Occipital lobe (tissue), 3 donors: ENCODE measurements at places on chromosomes 3 and 15. TPM values are rescaled to one million over a fixed set of nuclear protein-coding genes. Genes with fewer than 3 reads are reported as not detected.

The TLR9 gene
- total RNA-seq: under 0.01 TPM

The INKA1 gene
- total RNA-seq: 12.3 TPM

DNA sequence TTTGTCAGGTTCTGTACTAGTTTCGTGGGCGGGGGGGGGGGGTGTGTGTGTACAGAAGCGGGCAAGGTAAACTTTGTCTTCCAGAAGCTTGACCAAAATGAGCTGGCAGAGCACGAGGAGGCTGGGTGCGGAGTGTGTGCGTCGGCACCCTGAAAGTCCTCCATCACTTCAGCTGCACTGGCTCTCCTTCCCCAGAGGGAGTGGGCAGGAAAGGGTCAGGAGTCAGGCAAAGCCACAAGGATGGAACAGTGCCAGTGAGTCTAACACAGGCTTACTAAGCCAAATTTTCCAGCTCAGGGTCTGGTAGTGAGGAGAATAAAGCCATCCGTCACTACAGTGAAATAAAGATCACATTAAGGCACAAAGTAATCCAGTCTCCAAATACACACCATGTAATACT, 11.9 kb upstream of the SH3GL3 start:
- DNase-seq: no peak

The PIK3CA gene
- 90.2 TPM for total RNA-seq

The LPCAT4 gene
- total RNA-seq: 16.4 TPM

DNA sequence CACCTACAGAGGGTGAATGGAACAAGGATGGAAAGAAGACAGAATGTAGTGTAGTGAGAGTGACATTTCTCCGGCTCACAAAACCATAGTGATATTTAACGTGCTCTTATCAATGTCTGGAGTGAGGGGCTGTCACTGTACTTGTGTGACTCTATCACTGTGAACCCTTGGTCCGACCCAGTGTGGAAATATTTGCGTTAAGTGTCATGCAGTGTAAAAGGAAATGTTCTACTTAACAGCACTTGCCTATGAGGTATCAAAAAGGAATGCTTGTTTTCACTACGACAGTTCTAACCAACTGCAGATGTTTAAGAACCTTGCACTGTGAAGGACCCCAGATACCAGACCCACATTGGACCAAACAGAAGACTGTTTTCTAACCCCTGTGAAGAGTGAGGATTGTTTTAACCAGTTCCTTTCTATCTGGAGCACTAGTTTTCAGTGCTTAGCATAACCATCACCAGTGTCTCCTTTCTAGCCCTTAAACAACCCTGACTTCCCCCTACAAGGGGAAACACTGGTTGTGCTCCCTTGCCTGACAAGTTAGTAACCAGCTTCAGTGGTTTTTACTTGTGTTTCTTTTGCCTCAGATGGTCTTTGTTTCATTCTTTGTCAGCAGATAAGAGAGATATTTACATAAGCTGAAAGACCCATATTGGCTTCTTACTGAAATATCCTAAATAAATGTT, 144.7 kb upstream of the ABHD17C start:
- DNase-seq: no peak

DNA sequence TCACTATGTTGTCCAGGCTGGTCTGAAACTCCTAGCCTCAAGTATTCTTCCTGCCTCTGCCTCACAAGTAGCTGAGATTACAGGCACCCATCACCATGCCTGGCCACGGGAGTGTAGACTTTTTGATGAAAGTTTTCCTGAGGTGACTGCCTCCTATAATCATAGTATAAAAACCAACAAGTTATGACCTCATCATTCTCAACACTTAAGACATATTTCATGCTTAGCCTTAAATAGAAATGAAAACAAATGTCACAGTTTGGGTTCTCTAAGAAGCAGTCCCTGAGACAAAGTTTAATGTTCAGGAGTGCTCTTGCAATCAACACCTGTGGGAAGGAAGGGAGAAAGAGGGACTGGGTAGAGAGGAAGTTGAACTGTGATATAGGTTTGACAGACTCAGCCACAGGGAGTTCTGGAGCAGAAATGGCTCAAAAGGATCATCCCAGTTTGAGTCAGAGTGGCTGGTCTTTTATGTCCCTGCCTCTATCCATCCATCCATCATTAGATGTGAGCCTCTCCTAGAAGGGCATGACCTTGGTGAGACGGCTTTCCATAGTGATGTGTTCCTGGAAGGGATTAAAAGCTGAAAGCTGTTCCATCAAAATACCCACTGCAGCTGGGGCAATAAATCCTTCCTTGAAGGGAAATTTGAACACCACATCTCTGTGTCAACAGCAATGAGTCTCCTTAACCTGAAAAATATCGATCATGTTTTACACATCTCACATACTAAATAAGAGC, 16.2 kb upstream of the ABHD5 start:
- DNase-seq: no peak

The PRRT3 gene
- total RNA-seq: 4.1 TPM

DNA sequence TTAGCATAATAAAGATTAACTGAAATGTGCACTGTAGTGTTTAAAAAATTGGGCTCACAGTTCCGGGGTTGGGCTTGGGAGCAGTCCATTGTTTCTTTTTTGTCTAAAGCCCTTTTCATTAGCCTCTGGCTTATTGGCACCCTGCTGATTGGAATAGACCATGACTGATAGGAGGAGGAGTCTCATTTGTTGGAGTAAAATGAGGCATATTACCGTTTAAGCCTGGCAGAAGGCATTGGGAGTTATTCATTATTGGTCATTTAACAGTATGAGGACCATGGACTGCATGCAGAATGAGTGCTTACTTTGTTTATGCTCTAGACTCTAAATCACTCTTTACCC, 139.0 kb upstream of the CGNL1 start:
- DNase-seq: no peak

The SLC9A9 gene
- total RNA-seq: 7.3 TPM

The PATL2 gene
- 0.78 TPM for total RNA-seq

DNA sequence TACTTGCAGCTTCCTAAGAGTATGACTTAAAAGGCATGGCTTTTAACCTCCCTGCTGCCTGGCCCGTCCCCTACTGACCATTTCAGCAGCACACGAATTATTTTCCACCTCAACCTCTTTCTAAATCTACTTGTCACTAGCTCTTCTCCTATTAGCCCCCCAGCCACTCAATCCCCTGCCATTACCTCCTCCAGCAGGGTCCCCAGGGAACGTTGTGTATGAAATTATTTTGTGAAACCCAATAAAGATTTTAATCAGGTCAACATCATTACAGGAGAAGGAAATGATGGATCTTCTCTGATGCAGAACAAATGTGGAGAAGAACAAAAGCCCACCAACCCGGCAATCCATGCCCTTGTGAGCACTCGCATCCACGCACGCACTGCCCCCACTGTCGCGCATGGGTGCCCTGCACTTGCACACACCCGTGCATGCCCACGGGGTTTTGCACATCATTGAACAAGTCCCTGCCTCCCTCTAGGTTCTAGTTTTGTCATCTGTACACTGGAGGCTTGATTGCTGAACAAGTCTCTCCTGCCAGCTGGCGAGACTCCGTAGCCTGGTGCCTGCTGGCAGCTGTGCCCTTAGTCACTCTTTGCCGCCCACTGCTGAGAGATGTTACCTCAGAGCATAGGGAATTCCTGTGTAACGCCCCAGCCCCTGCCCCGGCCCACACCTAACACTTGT, 51.6 kb downstream of the LINGO1 start:
- peak; percentile 49 for DNase-seq

DNA sequence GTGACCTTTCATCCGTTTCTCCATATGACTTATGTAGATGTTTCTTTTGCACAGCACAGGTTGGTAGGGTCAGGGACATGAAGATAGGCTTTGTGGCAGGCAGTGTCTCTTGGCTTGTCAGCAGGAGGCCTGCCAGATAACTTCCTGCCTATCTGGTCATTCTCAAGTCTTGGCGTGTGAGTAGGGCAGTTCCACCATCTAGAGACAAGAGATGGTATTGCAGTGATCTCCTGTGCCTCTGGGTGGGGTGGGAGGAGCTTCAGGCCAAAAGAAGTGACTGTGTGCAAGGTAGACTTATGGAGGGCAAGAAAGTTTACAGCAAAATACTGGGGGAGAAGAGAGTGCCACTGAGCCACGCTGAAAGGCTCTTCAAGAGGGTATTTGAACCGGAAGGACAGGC, 11.0 kb downstream of the TEX264 start:
- DNase-seq: peak; percentile 33

The ADGRG7 gene
- not detected for total RNA-seq

DNA sequence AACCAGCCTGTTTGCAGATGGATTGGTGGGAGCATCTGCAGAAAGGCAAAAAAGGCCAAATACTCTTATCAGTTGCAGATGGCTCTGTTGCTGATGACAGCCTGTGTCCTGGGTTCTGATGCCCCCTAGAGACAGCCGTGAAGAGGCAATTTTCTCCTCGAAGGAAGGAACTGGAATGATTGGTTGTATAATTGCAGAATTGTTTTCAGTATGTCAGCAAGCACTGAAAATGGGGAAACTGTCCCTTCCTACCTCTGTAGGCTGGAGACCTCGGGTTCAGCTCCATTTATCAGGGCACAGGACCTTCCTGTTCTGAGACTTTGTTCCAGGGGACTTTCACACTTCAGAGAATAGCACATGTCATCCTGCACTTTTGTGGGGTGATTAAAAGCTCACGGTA, 103.0 kb downstream of the PGPEP1L start:
- peak; percentile 18 for DNase-seq

The SCAANT1 gene
- not detected for total RNA-seq

GRCh38 chr15:80991421-80991820, 1.8 kb upstream of the MESD start:
- DNase-seq: peak; percentile 50

DNA sequence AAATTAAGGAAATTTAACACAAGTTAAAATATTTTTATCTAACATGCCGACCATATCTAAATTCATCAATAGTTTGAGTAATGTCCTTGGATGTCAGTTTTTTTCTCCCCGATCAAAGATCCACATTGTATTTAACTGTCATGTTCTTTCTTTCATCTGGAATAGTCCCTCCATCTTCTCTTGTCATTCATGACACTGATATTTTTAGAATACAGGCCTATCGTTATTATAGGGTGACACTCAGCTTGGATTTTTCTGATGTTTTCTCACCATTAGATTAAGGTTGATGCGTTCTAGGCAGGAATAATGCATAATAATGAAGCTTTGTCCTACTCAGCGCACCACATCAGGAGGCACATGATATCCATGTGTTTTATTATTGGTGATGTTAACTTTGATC, 13.2 kb upstream of the PYGO1 start:
- no peak for DNase-seq

DNA sequence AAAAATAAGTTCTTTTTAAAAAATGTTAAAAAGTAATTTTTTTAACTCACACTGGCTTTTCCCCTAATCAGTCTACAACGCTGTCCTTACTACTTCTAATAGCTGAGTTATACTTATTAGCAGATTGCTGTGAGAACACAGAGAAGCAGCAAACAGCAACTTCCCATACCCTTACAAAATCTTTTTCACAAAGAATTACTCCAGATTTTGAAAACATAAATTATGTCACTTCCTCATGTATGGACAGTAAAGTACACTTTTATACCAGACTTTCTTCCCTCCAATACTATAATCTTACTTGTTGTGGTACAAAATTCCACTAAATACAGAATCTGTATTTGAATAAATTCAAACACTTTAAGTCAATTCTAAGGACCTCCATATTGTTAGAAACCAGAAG, 2.1 kb downstream of the PHC3 start:
- no peak for DNase-seq

GRCh38 chr3:4153771-4154170, 149.4 kb upstream of the SETMAR start:
- DNase-seq: no peak

DNA sequence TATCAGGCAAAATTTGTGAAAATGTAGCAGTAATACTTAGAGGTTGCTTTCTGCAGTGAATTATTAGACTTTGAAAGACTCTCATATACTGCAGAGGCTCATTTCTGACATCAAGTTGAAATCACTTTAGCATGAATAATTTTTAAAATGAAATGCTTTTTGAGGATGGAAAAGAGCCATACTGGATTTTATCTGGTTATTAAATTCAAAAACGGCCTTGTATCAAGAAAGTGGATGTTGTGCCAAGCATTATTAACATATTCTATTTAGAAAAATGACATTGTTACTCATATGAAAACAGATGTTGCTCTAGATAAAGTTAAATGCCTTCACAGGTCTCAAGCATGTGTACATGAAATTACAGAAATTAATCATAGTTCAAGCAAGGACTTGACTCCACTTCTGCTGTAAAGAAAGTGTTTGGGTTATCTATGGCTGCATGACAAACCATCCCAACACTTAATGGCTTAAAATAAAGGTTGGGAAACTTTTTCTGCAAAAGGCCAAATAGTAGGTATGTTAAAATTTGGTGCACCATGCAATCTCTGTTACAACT, 64.5 kb upstream of the ZNF280D start:
- DNase-seq: no peak

- DNase-seq: no peak
Measured at GRCh38 chr3:108500728-108501127, 9.7 kb downstream of the MYH15 start.

The LCTL gene
- 0.16 TPM for total RNA-seq

- no peak for DNase-seq
Measured at GRCh38 chr3:119588112-119588511, 8.8 kb downstream of the ADPRH start.

The SCN11A gene
- total RNA-seq: 0.31 TPM

GRCh38 chr3:43584043-43584826, 37.6 kb downstream of the ANO10 start:
- no peak for DNase-seq

DNA sequence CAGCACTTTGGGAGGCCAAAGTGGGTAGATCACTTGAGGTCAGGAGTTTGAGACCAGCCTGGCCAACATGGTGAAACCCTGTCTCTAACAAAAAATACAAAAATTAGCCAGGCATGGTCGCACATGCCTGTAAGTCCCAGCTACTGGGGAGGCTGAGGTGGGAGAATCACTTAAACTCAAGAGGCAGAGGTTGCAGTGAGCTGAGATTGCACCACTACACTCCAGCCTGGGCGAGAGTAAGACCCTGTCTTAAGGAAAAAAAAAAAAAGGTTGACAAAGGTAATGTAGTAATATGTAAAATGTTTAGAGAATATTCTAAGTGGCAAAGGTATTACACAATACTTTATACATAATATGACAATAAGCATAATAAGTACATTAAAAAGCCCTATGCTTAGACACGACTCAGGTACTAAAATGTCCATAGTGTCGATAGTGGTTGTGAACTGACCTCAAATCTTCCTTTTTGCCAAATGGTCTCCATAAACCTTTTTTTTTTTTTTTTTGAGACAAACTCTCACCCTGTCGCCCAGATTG, 16.5 kb downstream of the RPN1 start:
- DNase-seq: no peak

DNA sequence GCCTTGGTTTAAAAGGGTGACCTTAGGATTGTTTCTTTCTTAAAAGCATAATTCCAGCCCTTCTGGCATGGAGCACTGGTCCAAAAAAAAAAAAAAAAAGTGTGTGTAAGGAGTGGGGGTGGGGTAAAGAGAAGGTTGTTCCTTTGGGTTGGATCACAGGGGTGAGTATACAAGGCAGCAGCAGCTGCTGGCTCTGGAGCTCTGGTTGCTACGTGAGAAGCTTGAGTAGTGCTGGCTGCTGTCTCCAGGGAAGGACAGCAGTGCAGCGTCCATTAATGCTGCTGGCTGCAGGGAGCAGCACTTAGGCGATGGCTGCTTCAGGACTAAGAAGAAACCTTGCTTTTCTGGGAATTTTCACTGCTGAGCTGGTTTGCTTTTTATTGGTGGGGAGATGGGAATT, 2.3 kb downstream of the SETD5 start:
- DNase-seq: peak; percentile 53

GRCh38 chr3:72373139-72373538, 475.1 kb downstream of the SHQ1 start:
- DNase-seq: no peak

The CADPS gene
- total RNA-seq: 206 TPM

- DNase-seq: peak; percentile 35
Measured at GRCh38 chr3:193548406-193548805, 6.3 kb downstream of the ATP13A4 start.
